ENCODE measurements at places on chromosomes 5 and 9.

GRCh38 chr5:24141046-24141445, 503.7 kb downstream of the CDH10 start:
- DNase-seq: no peak

- no peak for DNase-seq
Observed at GRCh38 chr5:116507941-116508655, 66.5 kb downstream of the SEMA6A start.

- no peak for DNase-seq
Observed at GRCh38 chr5:24742334-24742733, 97.6 kb upstream of the CDH10 start.

- peak; percentile 37 for DNase-seq
Observed at GRCh38 chr9:130522233-130522808, 57.1 kb upstream of the FUBP3 start.

- DNase-seq: no peak
Observed at GRCh38 chr5:158701007-158701391, 398.7 kb downstream of the EBF1 start.

- no peak for DNase-seq
Observed at GRCh38 chr9:137853392-137853995, 24.1 kb upstream of the CACNA1B start.

GRCh38 chr5:132656774-132657355, 1.1 kb upstream of the IL13 start:
- no peak for DNase-seq

GRCh38 chr5:111775224-111775623, 18.2 kb upstream of the NREP start:
- no peak for DNase-seq

DNA sequence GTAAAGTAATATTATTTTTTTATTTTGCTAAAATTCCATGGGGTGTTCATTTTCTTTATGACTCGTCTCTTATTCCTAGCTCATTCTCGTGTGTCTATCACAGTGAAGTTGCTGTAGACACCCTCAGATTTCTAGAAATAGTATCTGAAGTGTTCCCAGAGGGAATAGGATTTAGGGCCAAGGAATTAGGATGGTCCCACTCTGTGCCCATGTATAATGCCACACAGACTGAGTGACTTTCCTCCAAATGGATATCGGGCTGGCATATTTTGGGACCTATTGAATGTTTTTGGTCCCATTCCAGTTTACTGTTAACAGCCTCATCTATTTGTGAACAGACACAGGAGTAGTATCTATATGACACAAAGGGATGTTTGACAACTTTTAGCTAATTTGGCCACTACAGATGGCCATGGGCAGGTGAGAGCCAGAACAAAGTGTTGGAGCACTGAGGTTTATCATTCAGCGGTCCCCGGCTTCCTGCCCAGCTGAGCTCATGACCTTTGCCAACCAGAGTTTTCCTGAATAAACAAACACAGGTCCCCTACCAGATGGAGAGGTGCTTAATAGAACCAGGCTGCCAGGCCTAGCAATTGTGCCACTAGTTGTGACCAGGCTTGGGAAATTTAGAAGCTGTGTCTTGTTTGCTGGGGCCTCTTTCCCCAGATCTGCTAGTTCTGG, 46.9 kb downstream of the MAP1B start:
- no peak for DNase-seq

GRCh38 chr9:21995666-21996398, 1.2 kb downstream of the CDKN2B-AS1 start:
- DNase-seq: no peak

- DNase-seq: no peak
Observed at GRCh38 chr5:164335837-164336236, 830.4 kb downstream of the MAT2B start.

GRCh38 chr9:9778293-9778692, 834.5 kb downstream of the PTPRD start:
- no peak for DNase-seq

DNA sequence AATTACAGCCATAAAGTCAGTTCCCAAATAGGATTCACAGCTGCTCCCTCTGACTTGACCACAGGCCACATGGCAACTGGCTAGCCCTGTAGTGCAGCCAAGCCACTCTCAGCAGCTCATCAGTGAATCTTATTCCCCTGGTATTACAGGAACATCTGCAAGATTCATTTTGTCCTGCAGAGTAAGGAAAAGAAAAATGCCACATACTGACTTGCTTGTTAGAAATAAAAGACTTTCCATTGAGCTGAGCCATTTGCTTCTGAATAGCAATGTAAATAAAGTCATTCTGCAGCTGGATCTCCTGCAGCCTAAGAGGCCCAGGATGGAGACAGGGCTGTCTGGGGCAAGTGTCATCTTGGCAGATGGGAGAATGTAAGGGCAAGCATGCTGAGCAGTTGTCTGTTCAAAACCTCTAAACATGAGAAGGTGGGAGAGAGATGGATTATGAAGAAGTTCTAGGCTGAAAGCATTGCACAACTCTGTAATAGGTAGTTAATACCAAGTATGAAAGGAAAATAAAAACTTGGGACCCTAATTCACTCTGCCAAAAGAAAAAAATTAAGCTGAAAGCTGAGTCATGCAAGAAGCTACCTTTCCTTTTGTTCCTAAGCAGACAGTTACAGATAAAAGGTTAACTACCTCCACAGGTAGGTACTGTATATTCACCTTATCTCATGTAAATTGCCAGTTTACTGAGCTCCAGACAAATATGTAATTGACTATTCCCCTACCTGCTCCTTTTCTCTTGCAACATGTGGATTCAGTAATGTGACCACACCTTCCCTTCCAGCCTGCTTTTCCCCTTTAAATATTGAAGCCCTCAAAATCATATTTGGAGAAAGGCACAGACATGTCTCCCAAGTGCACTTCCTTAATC, 244.4 kb upstream of the RAI14 start:
- DNase-seq: no peak

- DNase-seq: no peak
Observed at GRCh38 chr9:33950371-33950770, 98.3 kb downstream of the UBAP2 start.

GRCh38 chr5:95664204-95664786, 17.7 kb downstream of the RFESD start:
- no peak for DNase-seq

DNA sequence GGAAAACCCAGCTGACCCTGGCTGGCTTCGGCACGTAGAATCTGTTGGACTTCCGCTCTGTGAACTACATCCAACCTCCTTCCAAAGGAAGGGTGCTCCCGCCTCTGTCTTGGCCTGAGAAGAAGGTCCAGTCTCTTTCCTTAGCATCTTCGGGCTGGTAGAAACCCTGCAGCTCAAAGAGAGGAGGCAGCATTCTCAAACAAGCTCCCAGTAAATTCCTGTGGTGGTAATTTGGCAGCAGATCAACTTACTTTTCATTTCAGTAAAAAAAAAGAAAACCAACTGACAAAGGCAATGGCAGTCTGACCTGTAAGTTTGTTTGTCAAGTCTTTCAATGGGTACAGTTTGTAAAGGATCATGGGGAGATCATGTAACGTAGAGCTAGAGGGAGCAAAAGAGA, 176.7 kb downstream of the MED10 start:
- DNase-seq: no peak

GRCh38 chr5:61120534-61120933, 41.7 kb downstream of the SMIM15 start:
- no peak for DNase-seq

GRCh38 chr5:87788416-87788815, 375.7 kb upstream of the CCNH start:
- DNase-seq: no peak

GRCh38 chr5:126811515-126812198, 34.7 kb downstream of the LMNB1 start:
- peak; percentile 51 for DNase-seq

- DNase-seq: peak; percentile 10
Observed at GRCh38 chr9:120348951-120349429, 231.0 kb downstream of the CDK5RAP2 start.

- no peak for DNase-seq
Observed at GRCh38 chr9:13023498-13023897, 248.7 kb downstream of the LURAP1L start.

- peak; percentile 60 for DNase-seq
Observed at GRCh38 chr5:67209141-67209771, 12.7 kb upstream of the CD180 start.

GRCh38 chr9:89361031-89361430, 42.7 kb downstream of the SECISBP2 start:
- no peak for DNase-seq

DNA sequence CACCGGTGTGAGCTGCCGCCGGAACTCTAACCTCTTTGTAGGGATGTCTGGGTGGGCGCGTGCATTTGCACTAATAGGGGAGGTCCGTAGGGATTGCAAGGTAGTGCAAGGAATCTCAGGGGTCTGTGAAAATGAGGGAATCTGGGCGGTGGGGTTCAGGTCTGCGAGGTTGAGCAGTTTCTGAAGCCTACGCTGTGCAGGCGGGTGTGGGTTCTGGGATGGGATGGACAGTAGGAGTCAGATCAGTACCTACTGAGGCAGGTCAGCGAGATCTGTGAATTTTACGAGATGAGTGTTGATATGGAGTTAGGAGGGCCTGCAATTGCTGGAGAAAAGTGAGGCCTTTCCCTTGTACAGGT, 856 bp upstream of the ATOSB start:
- no peak for DNase-seq

GRCh38 chr5:13325765-13326164, 618.7 kb downstream of the DNAH5 start:
- no peak for DNase-seq

DNA sequence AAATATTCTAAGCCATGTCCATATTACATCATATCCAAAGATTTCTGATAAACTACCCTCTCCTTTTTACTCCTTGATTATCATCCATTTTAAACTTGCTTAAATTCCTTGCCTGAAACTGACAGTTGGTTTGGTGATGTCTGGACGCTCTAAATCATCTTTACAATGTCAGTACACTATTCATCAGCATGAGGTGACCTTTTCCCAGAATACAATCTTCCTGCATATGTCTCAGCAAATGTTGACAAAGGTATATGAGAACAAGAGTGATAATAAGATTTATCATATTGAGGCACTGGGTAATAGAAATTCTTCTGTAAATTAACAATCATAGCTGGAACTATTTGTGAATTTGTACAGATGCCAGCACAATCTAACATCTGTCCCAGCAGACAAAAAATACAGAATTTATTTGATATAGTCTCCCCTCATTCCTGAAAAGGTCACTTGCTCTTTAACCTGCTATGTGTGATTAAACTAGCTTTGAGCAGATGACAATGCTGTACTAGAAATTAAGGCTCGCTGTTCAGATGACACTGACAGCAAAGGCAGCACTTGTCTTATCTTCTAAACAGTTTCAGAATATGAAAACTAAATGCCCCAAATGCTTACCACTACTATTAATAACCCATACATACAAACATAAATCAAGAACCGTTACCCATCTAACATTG, 32.2 kb downstream of the COX7C start:
- no peak for DNase-seq

Data from stimulated activated CD4-positive, alpha-beta T cell treated with anti-CD3 and anti-CD28 coated beads, Interleukin-1b, Interleukin-23, amount 100 ng/mL, for 48 hours (primary cell).